Dermis microvascular lymphatic vessel endothelial cell (primary cell): ENCODE measurements at places on chromosomes 2 and 18.

DNA sequence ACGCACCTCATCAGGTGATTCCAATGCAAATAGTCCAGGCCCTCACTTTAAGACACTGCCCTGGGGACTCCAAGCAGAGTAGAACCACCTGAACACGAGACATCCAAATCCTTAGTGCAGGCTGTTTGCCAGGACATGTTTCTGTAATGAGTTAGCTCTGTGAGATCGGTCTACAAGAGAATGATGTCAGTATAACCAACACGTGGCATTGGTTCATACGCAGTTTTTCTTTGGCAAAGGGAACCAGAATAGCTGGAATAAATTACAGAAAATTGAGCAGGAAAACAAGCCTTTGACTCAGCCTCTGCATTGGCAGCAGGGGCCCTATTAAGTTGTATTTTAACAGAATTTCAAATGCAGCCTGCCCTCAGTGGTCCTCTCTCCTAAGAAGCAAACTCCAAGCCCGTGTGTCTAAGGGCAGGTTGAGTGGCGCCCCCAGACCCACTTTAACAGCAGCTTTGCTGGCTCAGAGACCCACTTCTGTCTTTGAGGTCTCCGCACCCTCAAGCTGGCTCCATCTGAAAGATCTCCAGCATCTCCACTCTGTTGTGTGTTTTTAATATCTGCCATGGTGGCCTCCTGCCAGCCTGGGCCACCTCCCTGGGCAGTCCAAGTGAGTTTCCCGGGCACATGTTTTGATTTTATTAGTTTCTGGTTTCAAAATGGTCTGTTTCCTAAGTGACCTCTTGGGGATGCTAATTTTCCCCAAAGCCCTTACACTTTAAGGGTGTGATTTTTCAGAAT lies 61.3 kb downstream of the ALPK2 start:
- no peak for DNase-seq

DNA sequence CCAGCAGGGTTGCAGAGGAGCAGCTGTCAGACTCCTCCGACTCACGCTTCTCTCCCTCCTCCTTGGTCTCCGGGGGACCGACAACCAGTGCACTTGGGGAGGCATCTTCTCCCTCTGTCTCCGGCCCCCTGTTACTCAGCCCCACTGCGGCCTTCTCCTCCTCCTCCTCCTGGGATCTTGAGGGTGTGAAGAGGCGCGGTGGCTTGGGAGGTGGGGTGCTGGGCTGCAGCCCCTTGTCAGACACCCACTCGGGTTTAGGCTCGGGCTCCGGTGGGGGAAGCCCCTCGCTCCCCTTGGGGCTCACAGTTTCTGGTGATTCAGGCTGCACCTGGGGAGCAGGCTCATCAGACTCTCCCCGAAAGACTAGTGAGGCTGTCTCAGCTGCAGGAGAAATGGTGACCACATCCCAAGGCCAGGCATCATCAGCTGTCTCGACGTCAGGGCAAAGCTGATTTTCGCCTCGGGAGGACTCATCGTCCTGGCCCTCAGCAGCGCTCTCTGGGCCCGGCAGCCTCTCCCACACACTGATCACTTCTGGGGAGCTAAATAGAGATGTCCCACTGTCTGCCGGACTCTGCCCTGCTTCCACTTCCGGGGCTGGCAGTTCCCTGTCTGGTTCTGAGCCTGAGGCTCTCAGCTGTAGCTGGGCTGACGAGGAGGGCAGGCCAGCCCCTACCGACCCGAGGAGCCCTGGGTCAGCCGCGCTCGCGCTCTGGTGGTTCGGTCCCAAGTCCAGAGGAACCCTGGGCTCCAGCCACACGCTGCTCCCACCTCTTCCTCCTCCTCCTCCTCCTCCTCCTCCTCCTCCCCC lies 9.0 kb upstream of the SFXN5 start:
- no peak for DNase-seq

DNA sequence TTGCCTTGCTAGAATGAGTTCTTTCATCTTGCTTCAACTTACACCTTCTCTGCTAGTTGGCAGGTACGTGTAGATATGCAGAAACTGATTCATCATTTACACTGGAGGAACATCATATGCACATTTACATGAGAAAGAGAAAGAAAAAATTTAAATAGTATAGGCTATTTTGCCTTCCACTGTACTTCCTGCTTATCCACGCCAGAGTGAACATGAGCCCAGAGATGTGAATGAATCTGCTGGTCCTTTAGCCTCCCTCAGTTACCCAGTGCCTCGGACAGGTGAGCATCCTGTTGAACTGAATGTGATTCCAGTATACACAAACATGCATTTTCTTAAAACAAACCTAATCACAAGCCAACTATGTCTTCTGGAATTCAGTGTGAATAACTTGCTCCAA lies 83.6 kb downstream of the SESTD1 start:
- no peak for DNase-seq

GRCh38 chr2:151049746-151050145 lies 211.9 kb downstream of the RBM43 start:
- peak; percentile 11 for DNase-seq

- no peak for DNase-seq
These were observed 562.1 kb downstream of the TMX3 start for GRCh38 chr18:68152770-68153169.
